ENCODE measurements at places on chromosomes 1 and 21.

GRCh38 chr1:62208970-62209369 lies 14.3 kb downstream of the L1TD1 start:
- no peak for DNase-seq

DNA sequence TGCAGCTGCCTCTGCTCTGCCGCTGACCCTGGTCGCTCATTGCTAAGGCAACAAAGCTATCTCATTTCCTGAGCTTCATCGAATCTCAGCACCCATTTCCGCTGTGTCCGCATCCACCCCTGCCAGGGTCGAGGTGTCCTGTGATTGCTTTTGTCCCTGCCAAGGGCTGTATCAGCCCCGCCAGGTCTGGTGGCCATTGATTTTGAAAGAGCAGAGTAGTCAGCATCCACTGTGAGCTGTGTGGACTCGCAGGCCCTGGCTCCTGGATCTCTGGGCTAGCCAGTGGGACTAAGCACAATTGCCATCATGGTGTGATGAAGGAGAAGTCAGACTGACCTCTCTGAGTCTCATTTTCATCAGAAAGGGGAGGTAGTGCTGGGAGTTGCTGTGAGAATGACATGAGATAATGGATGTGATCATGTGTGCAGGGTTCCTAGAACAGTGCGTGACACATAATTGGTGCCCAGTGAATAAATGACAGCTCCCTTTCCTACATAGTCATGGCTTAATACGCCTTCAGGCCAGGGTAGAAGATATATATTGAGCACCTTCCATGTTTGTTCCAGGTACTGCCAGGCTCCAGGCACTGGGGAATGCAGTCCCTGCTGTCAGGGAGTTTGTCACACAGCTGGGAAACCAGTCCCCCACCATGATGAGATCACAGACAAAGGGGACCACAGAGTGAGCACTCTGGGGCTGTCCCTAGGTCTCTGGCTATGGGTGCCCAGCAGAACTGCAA lies 32.1 kb downstream of the NAV1 start:
- no peak for DNase-seq

DNA sequence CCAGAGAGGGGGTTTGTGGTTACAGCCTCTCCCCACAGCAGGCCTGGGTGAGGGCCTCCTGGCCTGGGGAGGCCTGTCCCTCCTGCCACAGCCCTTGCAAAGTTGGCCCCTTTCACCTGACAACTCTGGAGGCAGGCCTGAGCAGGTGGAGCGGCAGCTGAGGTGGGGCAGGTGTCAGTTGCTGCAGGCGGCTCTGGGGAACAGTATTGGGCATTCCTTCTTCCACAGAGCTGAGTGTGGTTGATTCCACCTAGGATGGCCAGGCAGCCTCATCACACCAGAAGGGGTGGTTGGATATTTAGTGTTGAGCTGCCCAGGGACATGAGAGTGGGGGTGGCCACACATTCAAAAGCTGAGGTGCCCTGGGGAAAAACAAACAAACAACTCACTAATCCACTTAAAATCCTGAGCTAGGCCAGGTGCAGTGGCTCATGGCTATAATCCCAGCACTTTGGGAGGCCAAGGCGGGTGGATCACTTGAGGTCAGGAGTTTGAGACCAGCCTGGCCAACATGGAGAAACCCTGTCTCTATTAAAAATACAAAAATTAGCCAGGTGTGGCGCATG lies 31.1 kb downstream of the PIGP start:
- no peak for DNase-seq

DNA sequence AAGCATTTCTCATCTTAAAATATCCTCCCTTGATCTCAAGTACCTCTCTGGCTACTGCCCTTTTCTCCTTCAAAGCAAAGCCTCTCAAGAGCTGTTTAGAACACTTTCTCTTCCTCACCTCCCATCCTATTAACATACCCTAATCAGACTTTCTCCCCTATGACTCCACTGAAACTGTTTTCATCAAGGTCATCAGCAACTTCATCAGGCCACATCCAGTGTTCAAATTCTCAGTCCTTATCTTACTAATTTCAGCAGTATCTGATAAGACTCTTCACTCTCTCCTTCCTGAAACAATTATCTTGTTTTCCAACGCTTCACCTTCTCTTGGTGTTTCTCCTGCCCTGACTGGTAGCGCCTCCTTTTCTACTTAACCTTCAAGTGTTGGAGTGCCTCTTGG lies 1.5 kb upstream of the RAP1A start:
- no peak for DNase-seq

DNA sequence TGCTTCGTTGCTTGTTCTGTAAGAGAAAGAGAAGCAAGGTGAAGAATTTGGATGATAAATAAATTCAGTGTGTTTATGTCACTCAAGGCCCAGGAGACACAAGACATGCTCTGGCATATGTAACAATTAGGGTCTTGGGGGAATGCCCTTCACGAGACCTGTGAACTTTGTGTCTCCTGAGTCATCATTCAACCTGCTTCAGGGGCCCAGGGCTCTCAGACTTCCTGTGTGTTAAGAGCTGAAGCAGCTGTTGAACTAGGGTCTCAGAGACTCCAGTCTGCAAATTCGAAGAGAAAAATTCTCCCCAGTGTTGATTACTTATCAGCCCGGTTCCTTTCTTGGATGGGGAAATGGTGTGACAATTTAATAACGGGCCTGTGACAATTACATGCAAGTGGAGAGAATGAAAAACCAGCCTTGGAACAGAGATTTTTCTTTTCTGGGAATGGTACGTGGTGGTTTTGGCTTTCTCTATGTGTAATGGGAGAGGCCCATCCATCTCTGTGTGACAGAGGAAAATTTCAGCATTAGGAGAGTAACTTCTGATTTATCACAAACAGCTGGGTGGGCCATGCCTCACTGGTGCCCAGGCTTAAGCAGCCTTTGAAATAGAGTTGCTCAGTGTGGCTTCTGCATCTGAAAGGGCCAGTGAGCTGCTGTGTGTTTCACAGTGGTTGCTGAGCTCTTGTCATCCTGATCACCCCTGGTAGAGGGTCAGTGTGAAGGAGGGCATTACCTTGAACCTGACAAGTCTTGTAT lies 22.4 kb downstream of the HUNK start:
- DNase-seq = no peak

DNA sequence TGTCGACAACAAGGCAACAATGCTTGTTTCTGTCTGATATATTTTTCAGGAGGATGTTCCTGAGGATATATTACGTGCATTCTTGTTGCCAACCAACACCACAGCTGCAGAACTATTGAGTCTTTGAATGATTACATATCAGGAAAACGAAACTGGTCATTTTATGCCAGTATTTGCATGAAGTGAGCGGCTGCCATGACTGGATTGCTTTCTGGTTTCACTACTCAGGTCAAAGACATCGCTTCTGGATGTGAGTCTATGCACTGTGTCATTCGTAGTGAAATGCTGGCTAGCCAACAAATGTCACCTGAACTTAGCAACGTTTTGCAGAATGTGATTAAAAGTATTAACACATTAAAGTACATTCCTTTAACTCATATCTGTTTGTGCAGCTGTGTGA lies 35.8 kb upstream of the OLFM3 start:
- DNase-seq = no peak

GRCh38 chr1:39675220-39675619 lies 3.3 kb upstream of the NT5C1A start:
- DNase-seq = no peak

DNA sequence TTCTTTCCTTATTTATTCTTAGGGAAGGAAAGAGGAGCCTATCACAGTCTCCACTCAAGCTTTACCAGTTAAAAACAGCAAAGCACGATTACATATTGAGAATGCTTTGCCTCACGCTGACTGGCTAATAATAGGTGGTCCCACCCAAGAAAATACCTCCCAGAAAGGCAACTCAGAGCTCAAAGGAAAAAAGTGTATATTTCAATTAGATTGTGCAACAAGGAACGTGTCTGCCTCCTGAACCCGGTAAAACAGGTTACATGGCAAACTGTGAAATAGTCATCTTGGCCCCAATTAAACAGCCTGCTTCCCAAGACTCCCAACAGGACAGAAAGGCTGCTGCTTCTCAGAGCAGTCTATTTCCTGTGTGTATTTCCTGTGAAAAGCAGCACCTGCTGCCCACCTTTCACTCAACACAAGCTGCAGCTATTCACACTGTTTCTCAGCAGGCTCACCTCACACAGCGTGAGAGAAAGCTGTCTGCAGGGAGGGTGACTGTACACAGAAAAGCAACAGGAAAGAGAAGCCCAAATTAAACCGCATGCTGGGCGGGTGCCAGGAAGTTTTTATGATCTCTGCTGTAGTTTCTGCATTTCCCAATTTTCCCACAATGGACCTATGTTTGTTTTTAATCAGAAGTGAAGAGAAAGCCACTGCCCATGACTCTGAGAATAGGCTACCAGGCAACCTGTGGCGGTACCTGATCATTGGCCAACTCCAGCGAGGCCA lies 44.0 kb downstream of the URB1 start:
- DNase-seq = no peak

DNA sequence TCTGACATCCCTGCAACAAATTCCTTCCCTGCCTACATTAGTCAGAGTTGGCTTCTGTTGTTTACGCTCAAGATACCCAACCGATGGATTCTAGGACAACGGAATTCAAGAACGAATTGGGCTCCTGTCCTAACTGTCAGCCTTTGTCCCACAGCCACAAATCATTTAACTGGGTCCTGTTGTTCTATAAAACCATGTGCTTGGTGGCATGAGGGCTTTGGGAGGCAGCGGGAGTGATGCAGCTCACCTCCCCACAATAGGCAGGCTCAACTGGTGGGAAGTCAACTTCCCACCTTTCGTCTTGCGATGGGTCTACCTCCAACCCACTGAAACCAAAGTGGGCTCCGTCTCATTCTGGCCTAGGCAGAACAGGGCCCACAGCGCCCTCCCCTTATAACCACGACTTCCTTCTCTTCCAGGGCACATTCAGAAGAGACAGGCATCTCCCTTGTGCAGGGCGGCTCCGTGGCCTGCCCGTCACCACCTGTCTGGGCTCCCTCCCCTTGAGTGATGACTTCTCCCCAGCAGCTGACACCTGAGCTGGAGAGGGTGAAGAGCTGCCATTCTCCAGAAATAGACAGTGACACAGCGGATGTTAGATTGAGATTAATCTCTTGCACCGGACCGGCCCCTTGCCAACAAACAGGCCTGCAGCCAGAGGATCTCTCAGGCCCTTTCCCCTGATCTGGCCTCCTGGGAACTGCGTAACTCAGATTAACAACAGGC lies 26.5 kb downstream of the LRRC38 start:
- DNase-seq = no peak

GRCh38 chr1:202760589-202760988 lies 47.6 kb downstream of the KDM5B start:
- no peak for DNase-seq

DNA sequence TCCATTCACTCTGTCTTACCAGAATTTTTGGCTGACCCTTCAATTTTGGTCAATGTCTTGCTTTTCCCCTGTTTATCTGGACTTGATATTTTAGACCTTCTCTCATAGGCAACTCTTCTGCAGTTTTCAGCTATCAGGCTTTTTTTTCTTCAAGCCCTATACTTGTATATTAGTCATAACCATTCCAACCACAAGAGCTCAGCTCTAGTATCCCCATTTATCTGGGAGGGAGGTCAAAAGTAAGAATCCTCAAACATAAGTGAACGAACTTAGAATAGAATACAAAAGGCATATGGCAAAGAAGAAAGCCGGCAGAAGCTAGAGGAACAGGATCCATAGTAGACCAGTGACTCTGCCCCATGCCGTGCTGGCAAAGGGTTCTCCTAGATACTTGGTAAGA lies 45.9 kb upstream of the TNFSF4 start:
- no peak for DNase-seq

DNA sequence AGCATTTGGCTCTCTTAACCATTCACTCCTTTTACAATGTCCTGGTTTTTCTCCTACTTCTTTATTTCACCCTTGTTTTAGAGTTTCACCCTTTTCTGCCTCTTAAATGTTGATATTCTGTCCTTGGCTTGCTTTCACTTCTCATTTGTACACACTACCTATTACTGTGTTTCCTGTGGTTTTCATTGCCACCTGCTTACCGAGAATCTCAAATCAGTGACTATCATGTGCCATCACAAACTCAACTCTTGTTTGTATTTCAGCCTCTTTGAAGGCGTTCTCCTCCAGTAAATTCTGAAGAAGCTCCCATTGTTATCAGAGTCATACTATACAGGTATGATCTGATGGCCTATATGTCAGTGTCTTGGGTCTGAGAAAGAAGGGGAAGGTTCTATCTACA lies 65.7 kb downstream of the NPHS2 start:
- no peak for DNase-seq

GRCh38 chr1:56062625-56063024 lies 516.7 kb downstream of the PLPP3 start:
- DNase-seq = no peak

- no peak for DNase-seq
Measured at GRCh38 chr1:110859062-110859461, 13.9 kb upstream of the CD53 start.

- DNase-seq = no peak
Measured at GRCh38 chr1:230493264-230493663, 67.1 kb upstream of the PGBD5 start.

- no peak for DNase-seq
Measured at GRCh38 chr1:107843989-107844388, 121.0 kb downstream of the VAV3 start.

DNA sequence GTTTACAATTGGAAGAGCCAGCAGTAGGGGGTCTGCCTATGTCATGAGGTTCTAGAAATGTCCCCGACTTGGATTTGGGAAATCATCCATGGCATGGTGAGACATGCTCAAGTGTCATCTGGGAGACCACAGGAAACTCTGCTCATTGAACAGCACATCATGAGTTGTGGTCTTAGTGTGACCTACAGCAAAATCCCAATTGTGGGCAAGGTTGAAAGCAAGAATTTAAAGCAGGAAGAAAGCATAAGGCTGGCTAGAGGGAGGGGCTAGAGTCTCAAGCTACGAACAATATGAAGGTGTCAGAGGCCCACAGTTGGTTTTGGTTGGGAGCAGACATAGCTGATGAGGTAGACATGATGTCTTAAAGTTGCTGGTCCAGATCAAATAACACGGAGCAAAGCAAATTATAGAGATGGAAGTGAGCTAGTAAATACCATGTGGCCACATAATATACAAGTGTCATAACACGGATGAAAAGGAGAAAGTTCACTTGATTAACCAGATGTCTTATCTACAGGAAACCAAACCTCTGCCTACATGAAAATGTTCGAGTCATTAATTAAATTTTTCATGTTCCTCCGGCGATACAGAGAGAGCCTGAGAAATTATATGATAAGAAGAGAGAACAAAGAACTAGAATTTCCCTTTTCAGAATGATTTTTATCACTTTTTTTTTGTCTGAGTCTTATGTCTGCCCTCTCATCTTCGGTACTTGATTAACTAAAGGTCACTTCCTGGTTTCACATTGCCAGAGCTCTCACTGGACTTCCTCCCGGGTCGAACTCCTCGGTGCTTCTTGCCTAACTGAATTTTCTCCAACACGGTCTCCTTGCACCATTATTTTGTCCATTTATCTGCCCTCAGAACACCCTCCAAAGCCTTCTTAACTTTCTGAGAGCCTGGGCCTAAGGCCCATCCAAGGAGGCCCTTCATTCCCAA lies 67.5 kb upstream of the DUSP10 start:
- DNase-seq = no peak
